Activated CD8-positive, alpha-beta memory T cell treated with anti-CD3 and anti-CD28 coated beads, Interleukin-2, amount 10 ng/mL, durations not matched to agents 7 days and 5 days (primary cell): ENCODE measurements at places on chromosomes 6 and 20. TPM values are rescaled to one million over a fixed set of nuclear protein-coding genes. Genes with fewer than 3 reads are reported as not detected.

Gene PAK5
- total RNA-seq: not detected

Gene ADGRF5
- not detected for total RNA-seq

Gene ESR1
- 0.21 TPM for total RNA-seq

Gene MOG
- total RNA-seq: not detected

Gene CST2
- total RNA-seq: not detected

Gene LTB
- total RNA-seq: 839 TPM

Gene KCNK17
- not detected for total RNA-seq

Gene PBOV1
- total RNA-seq: not detected

Gene LRFN2
- total RNA-seq: not detected

Gene PRR18
- total RNA-seq: not detected

Gene BNIP5
- total RNA-seq: not detected

Gene DBNDD2
- 6.6 TPM for total RNA-seq

Gene DACT2
- total RNA-seq: not detected

- no peak for DNase-seq
- no peak overlapping the region for H3K4me3 ChIP-seq
- no peaks in the 10 kb centered on the region for H3K36me3 ChIP-seq
- H3K4me1 ChIP-seq: peaks cover 3% of the 10 kb centered on the region
Measured at GRCh38 chr6:106939848-106940247, 34.7 kb downstream of the CD24 start.

- peaks cover 74% of the 10 kb centered on the region for H3K4me1 ChIP-seq
- H3K27ac ChIP-seq: peak overlapping the region; percentile 98
- H3K36me3 ChIP-seq: peaks cover 65% of the 10 kb centered on the region
- no peaks in the 10 kb centered on the region for H3K27me3 ChIP-seq
- peak; percentile 98 for DNase-seq
Measured at GRCh38 chr6:158653577-158654354, 3.9 kb downstream of the SYTL3 start.

- no peak for DNase-seq
- H3K4me3 ChIP-seq: no peak overlapping the region
- H3K4me1 ChIP-seq: peaks cover 31% of the 10 kb centered on the region
- H3K27me3 ChIP-seq: no peaks in the 10 kb centered on the region
Measured at GRCh38 chr6:16140607-16141006, 11.7 kb downstream of the MYLIP start.

GRCh38 chr6:4299476-4299875 lies 164.1 kb upstream of the ECI2 start:
- H3K4me3 ChIP-seq: no peak overlapping the region
- no peaks in the 10 kb centered on the region for H3K36me3 ChIP-seq
- H3K4me1 ChIP-seq: no peaks in the 10 kb centered on the region
- DNase-seq: no peak

DNA sequence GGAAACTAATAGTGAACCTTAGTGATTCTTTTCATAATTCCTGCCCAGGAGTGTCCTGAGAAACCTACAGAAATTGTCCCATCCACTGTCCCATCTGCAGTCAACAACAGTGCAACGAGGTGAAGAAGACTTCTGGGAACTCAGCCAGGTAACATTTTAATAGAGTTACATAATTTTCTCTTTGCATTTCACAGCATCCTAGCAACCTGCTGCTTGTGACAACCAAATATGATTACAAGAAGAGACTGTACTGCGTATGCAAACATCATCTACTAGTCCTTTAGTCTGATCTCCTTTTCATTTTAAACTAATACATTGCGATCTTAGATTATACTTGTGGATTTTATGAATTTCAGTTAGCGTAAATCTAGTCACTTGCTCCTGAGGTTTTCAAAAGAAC lies 951.6 kb downstream of the TFAP2A start:
- no peaks in the 10 kb centered on the region for H3K36me3 ChIP-seq
- no peaks in the 10 kb centered on the region for H3K27me3 ChIP-seq
- no peak overlapping the region for H3K27ac ChIP-seq
- H3K4me3 ChIP-seq: no peak overlapping the region

GRCh38 chr6:43943781-43944250 lies 173.8 kb downstream of the VEGFA start:
- H3K36me3 ChIP-seq: no peaks in the 10 kb centered on the region
- H3K27me3 ChIP-seq: peaks cover 17% of the 10 kb centered on the region
- no peaks in the 10 kb centered on the region for H3K4me1 ChIP-seq
- H3K4me3 ChIP-seq: no peak overlapping the region
- no peak for DNase-seq
- H3K27ac ChIP-seq: no peak overlapping the region

DNA sequence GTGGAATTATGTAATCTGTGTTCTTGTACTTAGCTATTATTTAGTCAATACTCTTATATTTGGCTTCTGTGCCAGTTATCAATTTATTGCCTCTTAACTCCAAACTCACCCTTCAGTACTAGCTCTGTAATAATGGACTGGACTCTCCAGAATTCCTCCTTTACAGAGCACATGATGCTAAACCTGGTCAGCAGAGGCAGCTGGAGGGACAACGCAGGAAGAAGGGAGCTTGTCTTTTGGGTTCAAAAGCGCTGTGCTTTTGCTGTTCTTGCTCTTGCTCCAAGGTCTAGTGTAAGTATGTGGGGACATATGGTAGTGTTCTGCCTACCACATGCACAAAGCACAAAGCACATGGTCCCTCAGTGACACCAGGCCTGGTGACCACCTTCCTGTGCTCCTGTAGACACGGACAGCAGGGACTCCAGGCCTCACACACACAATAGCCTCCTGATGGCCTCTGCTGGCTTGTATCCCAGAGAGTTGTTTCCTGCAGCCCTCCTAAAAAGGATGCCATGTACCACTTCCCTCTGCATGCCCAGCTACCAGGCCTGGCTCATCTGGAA lies 46.1 kb downstream of the CHD6 start:
- no peak for DNase-seq
- peaks cover 14% of the 10 kb centered on the region for H3K4me1 ChIP-seq
- H3K27ac ChIP-seq: no peak overlapping the region
- peaks cover 13% of the 10 kb centered on the region for H3K36me3 ChIP-seq
- H3K4me3 ChIP-seq: no peak overlapping the region

- peaks cover 8% of the 10 kb centered on the region for H3K27me3 ChIP-seq
- no peak overlapping the region for H3K27ac ChIP-seq
- no peak for DNase-seq
- no peaks in the 10 kb centered on the region for H3K36me3 ChIP-seq
- H3K4me3 ChIP-seq: no peak overlapping the region
Measured at GRCh38 chr20:20210327-20210726, 157.6 kb upstream of the INSM1 start.

DNA sequence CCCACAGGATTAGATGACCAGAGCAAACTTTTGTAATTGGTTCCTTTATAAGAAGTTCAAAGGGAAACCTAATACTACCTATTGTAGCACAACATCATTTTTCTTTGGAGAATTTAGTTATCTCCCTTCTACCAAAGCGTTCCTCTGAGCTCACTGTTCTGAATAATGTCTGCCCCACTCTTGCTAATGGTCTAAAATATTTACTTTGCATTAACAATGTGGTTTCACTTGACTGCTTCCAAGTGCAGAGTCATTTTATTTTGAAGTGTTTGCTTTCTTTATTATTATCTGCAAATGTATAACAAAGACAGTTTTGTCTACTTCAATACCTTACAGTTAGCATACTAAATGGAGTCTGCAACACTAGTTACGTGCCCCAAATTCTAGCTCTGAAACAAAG lies 15.0 kb downstream of the TRAPPC3L start:
- H3K36me3 ChIP-seq: no peaks in the 10 kb centered on the region
- H3K4me1 ChIP-seq: peaks cover 3% of the 10 kb centered on the region
- no peak for DNase-seq
- no peak overlapping the region for H3K27ac ChIP-seq
- peaks cover 53% of the 10 kb centered on the region for H3K27me3 ChIP-seq
- no peak overlapping the region for H3K4me3 ChIP-seq

DNA sequence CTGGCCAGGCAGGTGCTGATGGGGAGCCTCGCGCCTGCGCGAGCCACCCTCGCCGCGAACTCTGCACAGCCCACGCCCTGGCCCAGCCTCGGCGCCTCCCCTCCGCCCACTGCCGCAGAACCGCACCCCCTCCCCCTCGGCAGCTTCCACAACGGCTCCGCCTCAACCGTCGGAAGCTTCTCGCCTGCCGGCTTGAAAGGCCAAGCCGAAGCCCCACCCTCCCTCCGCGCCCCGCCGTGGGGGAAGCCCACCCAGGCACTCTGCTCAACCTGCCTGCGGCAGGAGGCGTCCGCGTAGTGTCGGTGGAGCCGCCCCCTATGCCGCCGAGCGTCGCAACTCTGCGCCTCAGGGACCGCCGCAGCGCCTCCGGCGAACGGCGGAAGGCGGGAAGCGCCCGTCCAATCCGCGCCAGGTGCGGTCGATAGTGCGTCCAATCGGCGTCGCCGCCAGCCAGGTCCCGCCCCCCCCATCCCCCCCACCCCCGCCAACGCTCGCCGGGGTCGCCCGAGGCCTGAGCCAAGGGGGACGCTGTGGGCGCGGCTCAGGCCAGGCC lies at the start of gene SYCP2:
SYCP2 (minus strand) TSS at position 342 of the 553 bp plus-strand sequence. CDS start 11,224 bp downstream, outside the sequence.
- DNase-seq: peak; percentile 80
- peak within 1 kb of the TSS; percentile 73 for H3K27ac ChIP-seq
- H3K36me3 ChIP-seq: peaks cover 8% of the 10 kb centered on the region
- H3K4me3 ChIP-seq: peak within 1 kb of the TSS; percentile 73
- peaks cover 43% of the 10 kb centered on the region for H3K4me1 ChIP-seq
- no peaks in the 10 kb centered on the region for H3K27me3 ChIP-seq

DNA sequence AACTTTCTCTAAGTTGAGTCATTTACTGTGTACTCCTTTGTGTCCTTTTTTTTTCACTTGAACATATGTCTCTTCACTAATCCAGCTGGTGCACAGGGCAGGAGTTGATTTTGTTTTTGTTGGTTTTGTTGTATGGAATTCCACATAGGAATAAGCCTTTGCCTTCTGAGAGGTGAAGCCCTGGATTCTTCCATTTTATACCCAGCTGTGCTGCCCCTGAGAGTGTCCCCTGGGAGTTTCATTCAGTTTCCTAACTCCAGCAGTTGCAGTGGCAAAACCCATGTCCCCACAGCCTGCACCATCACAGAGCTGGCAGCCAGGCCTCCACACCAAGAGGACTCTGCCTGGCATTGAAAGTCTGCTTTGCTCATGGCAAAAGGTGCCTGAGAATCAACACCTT lies 107.3 kb upstream of the SYNDIG1 start:
- no peak overlapping the region for H3K4me3 ChIP-seq
- DNase-seq: no peak
- no peak overlapping the region for H3K27ac ChIP-seq

DNA sequence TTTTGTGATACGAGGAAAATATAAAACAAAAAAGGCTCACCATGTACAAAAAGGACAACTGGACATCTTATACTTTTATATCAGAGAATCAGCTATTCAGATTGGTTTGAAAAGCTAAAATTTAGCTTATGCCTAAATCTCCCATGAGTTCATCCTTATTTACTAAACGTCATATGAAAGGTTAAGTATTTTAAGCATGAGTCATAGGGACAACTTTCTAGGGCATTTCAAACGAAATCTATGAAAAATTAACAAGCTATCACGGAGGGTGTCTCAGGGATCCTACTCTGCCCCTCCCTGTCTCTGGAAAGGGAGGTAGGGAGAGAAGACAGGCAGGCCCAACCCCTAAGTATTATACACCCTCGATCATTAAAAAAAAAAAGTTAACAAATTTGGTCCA lies 124.1 kb upstream of the LOC128125822 start:
- H3K4me3 ChIP-seq: no peak overlapping the region
- no peaks in the 10 kb centered on the region for H3K4me1 ChIP-seq
- H3K36me3 ChIP-seq: no peaks in the 10 kb centered on the region
- DNase-seq: no peak
- no peak overlapping the region for H3K27ac ChIP-seq

GRCh38 chr6:32462609-32463008 lies 22.9 kb downstream of the HLA-DRA start:
- no peak overlapping the region for H3K27ac ChIP-seq
- peaks cover 59% of the 10 kb centered on the region for H3K27me3 ChIP-seq
- DNase-seq: peak; percentile 78
- no peak overlapping the region for H3K4me3 ChIP-seq

GRCh38 chr20:62453186-62453808 lies 22.5 kb downstream of the GATA5 start:
- no peak for DNase-seq
- H3K4me1 ChIP-seq: no peaks in the 10 kb centered on the region
- H3K36me3 ChIP-seq: no peaks in the 10 kb centered on the region
- no peak overlapping the region for H3K4me3 ChIP-seq
- peaks cover 2% of the 10 kb centered on the region for H3K27me3 ChIP-seq

- no peaks in the 10 kb centered on the region for H3K36me3 ChIP-seq
- no peak overlapping the region for H3K4me3 ChIP-seq
- no peaks in the 10 kb centered on the region for H3K27me3 ChIP-seq
- no peak for DNase-seq
Measured at GRCh38 chr6:36127462-36128016, 2.8 kb upstream of the MAPK13 start.

DNA sequence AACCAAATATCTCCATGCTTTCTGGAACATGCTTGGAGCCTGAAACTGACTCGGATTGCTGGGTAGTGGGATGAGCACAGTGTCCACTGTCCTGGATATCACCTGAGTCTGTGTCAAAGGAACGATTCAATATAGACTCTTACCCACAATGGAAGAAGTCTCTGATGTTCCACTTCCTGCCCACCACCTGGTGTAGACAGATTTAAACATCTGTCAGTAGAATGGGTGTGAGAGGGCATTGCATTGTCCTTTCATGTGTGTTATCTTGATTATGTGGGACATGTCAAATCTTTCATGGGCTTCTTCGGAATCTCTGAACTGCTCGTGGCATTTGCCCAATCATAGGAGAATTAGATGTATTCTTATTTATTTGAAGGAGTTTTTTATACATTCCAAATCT lies 20.8 kb downstream of the ULBP3 start:
- no peaks in the 10 kb centered on the region for H3K4me1 ChIP-seq
- no peak overlapping the region for H3K27ac ChIP-seq
- no peak for DNase-seq
- no peaks in the 10 kb centered on the region for H3K36me3 ChIP-seq

DNA sequence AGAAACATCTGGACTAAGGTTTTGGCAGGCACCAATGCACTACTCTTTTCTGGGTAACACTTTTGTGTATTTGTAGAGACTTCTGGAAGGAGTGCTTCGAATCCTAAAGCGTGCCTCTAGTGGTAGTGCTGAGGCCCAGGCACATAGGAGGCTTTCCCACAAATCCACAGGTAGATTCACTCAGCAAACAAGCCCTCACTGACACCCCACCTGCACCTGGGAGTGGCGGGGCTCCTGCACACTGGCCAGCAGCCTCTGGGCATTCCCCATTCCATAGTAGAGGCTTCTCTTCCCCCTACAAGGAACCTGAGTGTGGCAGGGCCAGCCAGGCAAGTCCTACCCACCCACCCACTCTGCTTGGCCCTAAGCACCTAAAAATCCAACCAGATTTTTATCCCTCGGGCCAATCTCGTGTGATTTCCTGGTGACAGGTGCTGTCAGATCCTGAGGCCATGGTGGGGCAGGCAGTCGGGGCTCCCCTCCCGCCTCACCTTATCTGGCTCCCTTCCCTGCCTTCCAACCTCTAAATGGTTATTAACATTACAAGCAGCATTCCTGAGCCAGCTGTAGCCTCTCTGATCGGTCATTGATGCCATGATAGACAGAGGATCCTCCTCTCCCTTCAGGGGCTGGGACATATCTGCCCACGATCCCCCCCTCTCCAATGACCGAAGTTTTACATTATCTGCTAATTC lies 82.4 kb downstream of the SLC2A10 start:
- no peak overlapping the region for H3K27ac ChIP-seq
- H3K27me3 ChIP-seq: no peaks in the 10 kb centered on the region
- H3K36me3 ChIP-seq: no peaks in the 10 kb centered on the region
- H3K4me1 ChIP-seq: no peaks in the 10 kb centered on the region
- no peak for DNase-seq

GRCh38 chr6:11632795-11633511 lies 95.4 kb downstream of the TMEM170B start:
- DNase-seq: no peak
- H3K36me3 ChIP-seq: no peaks in the 10 kb centered on the region
- H3K4me1 ChIP-seq: no peaks in the 10 kb centered on the region
- H3K4me3 ChIP-seq: no peak overlapping the region
- H3K27ac ChIP-seq: no peak overlapping the region
